Heart left ventricle (tissue), 16 donors: ENCODE measurements at places on chromosomes 7 and 10. TPM values are rescaled to one million over a fixed set of nuclear protein-coding genes. Genes with fewer than 3 reads are reported as not detected.

GRCh38 chr7:133272336-133272735 is 19.5 kb downstream of the EXOC4 start:
- peaks cover 20% of the 10 kb centered on the region for H3K36me3 ChIP-seq
- H3K4me1 ChIP-seq = no peaks in the 10 kb centered on the region
- no peak overlapping the region for H3K27ac ChIP-seq
- H3K27me3 ChIP-seq = no peaks in the 10 kb centered on the region

DNA sequence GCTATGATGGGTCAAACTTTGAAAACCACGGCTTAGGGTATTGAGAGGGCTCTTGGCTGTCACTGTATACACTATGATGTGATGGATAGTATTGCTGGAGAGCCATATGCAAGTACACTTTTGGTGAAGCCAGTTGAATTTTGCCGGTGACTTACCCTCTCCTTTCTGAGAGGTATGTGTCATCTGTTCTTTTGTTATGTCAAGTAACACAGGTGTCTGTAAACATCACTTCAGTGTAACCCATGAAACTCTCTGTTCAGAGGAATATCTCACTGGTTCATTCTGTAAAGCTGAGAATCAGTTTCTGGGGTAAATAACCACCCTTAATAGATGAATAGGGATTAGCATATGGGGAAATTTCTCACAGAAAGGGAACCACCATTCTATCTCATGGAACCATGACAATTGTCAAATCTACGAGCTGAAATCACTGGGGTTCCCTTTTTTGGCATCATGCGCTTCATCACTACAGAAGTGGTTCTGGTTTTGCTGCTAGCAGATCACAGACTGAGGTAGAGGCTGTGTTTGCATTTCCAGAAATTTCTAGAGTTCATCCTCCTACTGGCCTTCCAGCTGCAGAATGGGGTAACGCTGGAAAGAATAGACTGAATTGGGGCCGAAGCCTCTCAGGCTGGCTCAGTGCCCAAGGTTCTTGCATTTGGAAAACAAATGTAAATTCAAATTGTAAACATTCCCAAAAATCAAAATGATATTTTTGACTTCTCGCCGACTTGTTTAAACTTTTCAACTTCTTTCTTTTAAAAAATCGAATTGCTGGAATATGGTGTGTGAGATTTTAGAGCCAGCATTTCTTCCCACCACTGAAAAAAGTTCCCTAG is 83.3 kb upstream of the CREB5 start:
- H3K27me3 ChIP-seq = no peaks in the 10 kb centered on the region
- no peaks in the 10 kb centered on the region for H3K36me3 ChIP-seq
- peaks cover 6% of the 10 kb centered on the region for H3K4me1 ChIP-seq
- no peak for DNase-seq
- no peak overlapping the region for H3K27ac ChIP-seq

GRCh38 chr10:42950606-42951485 is 126.0 kb upstream of the RET start:
- no peaks in the 10 kb centered on the region for H3K27me3 ChIP-seq
- no peak overlapping the region for H3K27ac ChIP-seq
- H3K4me1 ChIP-seq = peaks cover 13% of the 10 kb centered on the region

LLCFC1 gene
- total RNA-seq = not detected

- H3K27ac ChIP-seq = no peak overlapping the region
- no peaks in the 10 kb centered on the region for H3K36me3 ChIP-seq
- H3K4me1 ChIP-seq = peaks cover 25% of the 10 kb centered on the region
- no peak for DNase-seq
Observed at GRCh38 chr7:2101630-2102374, 130.9 kb downstream of the MAD1L1 start.

DNA sequence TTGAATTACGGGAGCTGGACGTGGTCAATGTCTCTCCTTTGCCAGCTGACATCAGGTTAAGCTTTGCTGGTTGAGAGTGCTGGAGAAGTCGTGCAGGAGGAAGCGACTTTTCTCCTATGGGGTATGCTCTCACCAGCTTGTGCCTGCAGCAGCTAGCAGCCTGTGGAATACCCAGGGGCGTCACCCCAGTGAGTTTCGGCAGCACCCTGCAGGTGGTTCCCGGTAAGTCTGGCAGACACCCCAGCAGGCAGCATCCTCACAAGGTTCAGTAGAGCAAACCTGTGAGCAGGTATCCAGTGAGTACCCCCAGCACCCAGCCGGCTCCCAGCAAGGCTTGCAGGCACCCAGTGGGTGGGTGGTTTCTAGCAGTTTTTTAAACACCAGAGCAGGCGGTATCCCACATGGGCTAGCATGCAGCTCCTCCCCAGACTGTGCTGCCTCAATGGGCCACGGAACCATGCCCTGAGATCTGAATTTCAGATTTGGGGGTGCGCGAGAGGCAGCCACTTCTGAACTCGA is 74.8 kb upstream of the SVIL start:
- H3K27ac ChIP-seq = no peak overlapping the region
- no peaks in the 10 kb centered on the region for H3K36me3 ChIP-seq
- no peak overlapping the region for H3K4me3 ChIP-seq
- no peaks in the 10 kb centered on the region for H3K4me1 ChIP-seq
